A172 (cell line): ENCODE measurements at places on chromosomes 5 and 9.
A peak's percentile ranks its signal among the peaks of the same experiment; 100 is the strongest.

DNA sequence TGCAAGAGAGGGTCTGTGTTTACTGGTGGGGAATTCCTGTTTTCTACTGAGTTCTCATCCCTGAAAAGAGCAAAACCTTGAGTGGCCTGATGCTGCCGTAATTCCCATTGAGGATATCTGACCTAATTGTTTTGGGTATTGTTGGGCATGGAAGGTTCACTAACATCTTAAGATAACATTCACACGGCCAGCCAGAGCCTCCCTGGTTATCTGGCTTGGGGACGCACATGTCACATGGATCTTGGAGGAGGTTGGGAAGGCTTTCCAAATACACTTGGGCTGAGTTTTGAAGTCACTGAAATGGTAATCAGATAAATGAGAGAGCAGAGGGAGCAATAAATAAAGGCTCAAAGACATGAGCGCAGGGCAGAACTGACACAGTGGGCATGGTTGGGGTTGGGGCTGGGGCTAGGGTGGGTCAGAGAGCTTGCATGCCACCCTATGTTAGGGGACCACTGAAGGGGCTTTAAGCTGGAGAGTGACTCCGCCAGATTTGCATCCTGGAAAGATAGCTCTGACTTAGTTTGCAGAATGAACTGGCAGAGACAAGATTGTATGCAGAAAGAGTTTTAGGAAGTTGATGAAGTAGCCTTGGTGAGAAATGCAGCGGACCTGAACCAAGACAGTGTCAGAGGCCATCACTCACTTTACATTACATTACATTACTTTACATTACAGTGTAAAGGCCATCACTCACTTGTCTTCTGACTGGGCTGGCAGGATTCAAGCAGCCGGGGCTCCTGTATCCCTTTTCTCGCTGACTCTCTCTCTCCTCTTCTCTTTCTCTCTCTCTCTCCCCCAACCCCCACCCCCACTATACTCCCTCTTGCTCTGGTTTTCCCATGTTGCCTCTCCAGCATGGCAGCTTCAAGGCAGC lies 24.2 kb downstream of the SLC1A1 start:
- no peak for DNase-seq

DNA sequence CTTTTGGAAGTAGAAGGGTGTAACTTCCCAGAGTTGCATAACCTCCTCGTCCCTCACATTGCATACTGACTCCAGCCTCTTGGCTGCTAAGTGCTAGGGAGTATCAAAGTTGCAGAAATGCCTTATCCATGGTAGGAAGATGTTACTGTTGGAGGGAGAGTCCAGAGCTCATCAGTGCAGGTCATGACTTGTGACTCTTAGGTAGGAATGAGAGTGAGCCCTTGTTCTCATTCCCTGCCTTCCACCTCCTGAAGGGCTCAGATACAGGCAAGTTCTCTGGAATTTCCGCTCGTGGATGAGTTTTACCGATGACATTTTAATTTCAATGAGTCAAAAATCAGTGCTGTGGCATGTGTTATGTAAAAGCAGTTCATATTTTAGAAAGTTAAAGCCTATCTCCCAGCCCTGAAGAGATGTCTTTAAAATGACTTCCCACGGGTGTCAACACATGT lies 17.0 kb downstream of the IRX1 start:
- DNase-seq, result no peak

- peak; percentile 49 for DNase-seq
These were observed 1306.5 kb upstream of the CDH9 start for GRCh38 chr5:28344836-28345433.

GRCh38 chr9:9117866-9118265 lies 1318.3 kb upstream of the DMAC1 start:
- DNase-seq, result no peak

- no peak for DNase-seq
These were observed 33.9 kb downstream of the JAKMIP2 start for GRCh38 chr5:147748590-147748989.

DNA sequence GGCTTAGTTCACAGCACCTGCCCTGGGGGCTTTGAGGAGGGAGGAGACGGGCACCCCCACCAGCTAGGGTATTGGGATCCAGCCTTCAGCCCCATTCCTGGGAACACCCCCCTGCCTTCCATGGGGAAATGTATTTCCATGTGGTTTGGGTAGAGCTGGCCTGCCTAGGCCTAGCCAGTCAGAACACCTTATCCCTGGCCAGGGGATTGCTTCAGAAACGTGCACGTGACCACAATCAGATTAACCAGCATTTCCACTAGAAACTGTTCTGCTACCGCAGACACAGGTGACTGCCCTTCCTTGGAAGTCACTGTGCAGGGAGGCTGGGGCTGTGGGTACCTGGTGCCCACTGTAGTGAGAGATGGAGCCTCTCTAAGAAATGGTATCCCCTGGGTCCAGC lies 14.0 kb downstream of the BBLN start:
- no peak for DNase-seq

DNA sequence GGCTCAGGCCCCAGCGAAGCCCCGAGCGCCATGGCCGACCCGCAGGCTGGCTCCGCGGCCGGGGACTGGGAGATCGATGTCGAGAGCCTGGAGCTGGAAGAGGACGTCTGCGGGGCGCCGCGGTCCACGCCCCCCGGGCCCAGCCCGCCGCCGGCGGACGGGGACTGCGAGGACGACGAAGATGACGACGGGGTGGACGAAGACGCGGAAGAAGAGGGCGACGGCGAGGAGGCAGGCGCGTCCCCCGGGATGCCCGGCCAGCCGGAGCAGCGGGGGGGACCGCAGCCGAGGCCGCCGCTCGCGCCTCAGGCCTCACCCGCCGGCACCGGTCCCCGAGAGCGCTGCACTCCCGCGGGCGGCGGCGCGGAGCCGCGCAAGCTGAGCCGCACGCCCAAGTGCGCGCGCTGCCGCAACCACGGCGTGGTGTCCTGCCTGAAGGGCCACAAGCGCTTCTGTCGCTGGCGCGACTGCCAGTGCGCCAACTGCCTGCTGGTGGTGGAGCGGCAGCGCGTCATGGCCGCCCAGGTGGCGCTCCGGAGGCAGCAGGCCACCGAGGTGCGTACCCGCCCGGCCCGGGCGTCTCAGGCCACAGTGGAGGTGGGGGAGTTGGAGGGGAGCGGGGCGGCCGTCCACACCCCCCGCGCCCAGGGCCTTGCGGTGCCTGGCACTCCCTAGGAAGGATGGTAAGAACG lies 1.6 kb downstream of the DMRT2 start:
- DNase-seq, result no peak

DNA sequence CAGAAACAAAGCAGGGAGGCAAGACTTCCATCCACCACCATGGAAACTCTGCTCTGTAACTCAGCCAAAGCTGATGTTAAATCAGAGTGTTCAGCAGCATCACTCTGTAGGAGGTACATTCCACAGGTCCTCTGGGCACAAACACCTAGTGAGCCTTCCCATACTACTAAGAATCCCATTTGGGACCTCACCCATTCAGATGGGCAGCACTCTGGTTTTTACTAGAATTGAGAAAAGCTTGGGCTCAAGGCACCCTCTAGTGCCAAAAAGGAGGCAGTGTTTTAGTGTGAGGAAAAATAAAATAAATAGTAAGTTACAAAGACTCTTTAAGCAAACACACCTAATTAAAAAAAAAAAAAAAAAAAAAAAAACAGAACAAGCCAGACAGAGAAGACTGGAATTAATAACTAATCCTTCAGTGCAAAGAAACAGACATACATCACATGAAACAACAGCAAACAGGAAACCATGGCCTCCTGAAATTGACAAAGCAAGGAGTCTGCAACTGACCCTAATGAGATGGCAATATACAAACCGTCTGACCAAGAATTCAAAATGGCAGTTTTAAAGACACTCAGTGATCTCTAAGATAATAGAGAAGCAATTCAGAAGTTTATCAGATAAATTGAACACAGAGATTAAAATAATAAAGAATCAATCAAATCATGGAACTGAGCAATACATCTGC lies 159.5 kb downstream of the GNA14 start:
- no peak for DNase-seq

- no peak for DNase-seq
These were observed 1294.0 kb downstream of the MAT2B start for GRCh38 chr5:164799391-164799790.

DNA sequence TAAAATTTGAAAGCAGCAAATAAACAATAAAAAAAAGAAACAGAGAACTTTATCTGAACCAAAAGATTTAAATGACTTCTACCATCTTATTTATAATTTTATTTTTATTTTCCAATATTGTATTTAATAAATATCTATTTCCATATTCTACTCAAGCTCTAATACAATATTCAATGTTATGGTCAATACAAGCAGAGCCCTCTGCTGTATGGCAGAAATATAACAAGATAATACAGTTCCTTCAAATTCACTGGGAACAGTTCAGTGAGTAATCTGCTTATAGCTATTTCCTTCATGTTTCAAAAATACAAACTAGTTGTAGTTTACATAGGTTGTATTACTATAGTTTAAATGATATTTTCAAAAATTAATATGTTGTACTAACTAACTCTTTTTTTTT lies 332.7 kb downstream of the PRDM9 start:
- DNase-seq, result peak; percentile 8

- peak; percentile 33 for DNase-seq
These were observed 36.9 kb upstream of the CDK20 start for GRCh38 chr9:88011005-88011766.

GRCh38 chr5:20434786-20435185 lies 446.8 kb upstream of the CDH18 start:
- DNase-seq, result no peak

DNA sequence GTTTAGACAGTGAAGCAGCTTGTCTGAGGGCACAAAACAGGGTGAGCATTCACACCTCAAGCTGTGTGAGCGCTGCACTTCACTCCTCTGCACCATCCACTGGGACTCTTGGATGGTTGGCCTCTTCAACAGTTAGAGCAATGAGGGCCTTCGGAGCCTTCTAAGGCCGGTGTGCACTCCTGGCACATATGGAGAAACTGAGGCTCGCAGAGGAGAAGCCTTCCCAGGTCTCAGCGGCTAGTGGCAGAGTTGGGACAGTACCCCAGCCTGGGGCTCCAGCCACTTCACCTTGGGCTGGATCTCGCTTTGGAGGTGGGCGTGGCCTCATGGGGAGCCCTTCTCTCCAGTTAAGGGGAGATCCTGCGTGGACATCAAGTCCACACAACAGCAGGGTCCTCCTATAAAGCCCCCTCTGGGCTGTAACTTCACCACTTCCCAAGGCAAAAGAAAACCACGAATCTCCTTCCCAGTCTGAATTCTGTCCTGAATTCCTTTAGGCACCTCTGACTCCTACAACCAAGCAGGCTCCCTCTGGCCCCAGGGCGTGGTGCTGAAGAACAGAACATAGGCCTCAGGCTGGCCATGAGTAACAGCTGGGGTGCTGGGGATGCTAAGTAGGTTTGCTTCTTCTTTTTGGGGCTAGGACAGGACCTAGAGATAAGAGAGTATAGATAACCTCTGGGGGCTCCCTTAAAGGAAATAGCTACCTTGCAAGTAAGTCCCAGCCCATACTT lies 30.5 kb upstream of the CSF1R start:
- DNase-seq, result peak; percentile 34

DNA sequence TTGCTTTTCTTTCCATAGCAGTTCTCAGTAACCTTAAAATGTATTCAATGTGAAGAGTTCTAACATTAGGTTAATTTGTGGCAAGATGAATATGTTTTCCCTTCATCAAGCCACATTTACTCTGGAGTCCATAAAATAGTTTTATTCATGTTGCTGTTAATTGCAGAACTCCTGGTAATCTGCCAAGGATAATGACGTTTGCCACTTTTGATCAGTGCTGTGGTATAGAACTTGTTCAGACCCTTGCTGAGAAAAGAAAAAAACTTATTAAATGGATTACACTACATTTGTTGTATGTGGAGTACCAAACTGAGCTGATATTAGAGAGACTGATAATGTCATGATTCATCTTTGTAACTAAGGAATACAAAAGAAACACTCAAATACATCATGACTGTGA lies 212.4 kb upstream of the DMAC1 start:
- DNase-seq, result no peak

GRCh38 chr5:154849791-154850201 lies 607 bp downstream of the FAXDC2 start:
- DNase-seq, result no peak

GRCh38 chr9:129023036-129023907 lies 4.9 kb downstream of the SH3GLB2 start:
- peak; percentile 96 for DNase-seq

- DNase-seq, result peak; percentile 93
These were observed 36.4 kb downstream of the PWWP2A start for GRCh38 chr5:160082614-160083500.

DNA sequence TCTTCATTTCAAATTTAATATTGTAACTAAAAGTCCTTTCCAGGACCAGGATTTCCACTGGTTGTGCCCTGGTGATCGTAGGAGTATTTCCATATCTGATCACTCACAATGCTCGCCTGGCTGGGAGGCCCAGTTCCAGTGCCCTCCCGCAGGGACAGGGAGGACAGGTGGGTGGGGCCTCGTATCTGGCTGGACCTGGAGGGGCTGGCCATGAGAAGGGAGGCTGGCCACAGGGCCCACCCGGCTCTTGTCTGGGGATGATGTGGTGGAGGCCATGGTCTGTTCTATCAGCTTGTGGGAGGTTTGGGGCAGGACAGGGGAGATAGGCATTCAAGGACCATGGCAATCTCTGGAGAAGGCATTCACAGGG lies 286.4 kb downstream of the GADD45G start:
- DNase-seq, result no peak

DNA sequence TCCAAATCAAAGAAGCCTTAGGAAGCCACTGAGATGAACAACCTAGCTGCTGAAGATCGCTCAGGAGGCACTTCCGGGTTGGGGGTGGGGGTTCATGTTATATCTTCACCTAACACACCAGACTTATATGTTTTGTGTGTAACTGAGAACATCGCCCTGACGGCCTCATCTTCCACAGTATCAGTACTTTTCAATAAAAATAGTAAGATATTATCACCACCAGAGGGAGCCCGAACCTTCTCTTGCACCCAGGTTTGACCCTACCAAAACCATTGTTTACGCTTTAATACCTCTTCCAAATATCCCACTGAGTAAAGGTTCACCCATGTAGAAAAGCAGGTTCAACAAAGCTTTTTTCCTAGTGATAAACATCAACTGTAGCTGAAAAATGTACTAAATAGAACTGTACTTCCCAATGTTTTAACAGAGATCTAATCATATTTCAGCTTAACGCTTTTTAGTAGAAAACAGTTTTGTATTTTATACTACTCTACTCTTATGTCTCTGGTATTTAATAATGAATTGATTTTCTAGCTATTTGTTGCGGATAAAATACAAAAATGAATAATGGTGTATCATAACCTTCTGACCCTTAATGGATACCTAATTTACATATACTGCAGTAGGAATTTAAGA lies 244.0 kb downstream of the EPB41L4A start:
- peak; percentile 71 for DNase-seq

DNA sequence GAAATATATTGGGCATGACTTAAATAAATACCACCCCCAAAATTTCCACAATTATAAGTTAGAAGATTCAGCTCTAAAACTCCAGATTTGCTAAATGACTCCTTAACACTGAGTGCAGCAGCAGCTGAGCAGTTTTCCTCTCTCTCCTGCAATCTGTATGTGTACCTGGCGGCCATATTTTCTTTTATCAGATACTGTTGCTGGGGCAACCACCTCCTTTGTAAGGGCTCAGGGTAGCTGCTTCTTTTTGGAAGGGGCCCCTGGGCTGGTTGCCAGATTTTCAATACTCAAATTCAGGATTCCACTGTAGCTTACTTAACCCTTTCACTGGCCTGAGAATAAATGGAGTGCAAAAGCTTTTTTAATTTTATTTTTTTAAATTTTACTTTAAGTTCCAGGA lies 197.0 kb downstream of the TAF11L14 start:
- no peak for DNase-seq

- DNase-seq, result no peak
These were observed 60.3 kb downstream of the CDKN2A start for GRCh38 chr9:21933865-21934264.
